Non-pigmented ciliary epithelial cell (primary cell): ENCODE measurements at places on chromosomes 3 and 15.

GRCh38 chr3:66427951-66428474 is 72.8 kb downstream of the LRIG1 start:
- DNase-seq: no peak

- DNase-seq: no peak
Measured at GRCh38 chr3:42080453-42080872, 10.7 kb upstream of the TRAK1 start.

DNA sequence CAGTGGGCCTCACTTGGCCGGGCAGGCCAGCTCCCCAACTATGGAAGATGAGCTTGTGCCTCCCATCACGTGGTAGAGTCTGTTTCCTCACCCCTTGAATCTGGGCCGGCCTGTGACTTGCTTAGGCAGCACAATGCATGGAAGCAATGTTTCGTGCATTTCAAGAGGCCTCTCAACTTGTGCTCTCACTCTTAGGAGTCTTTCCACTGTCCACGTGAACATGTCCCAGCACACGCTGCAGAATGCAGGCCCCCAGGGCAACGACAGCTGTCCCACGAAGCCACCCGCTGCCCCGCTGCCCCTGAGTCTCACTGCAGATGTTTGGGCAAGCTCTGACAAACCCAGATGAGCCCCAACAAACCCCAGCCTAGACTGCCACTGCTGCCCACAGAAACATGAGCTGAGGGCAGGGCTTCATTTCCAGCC is 27.2 kb upstream of the SLC41A3 start:
- DNase-seq: no peak

GRCh38 chr3:157549498-157549897 is 46.3 kb upstream of the VEPH1 start:
- no peak for DNase-seq

DNA sequence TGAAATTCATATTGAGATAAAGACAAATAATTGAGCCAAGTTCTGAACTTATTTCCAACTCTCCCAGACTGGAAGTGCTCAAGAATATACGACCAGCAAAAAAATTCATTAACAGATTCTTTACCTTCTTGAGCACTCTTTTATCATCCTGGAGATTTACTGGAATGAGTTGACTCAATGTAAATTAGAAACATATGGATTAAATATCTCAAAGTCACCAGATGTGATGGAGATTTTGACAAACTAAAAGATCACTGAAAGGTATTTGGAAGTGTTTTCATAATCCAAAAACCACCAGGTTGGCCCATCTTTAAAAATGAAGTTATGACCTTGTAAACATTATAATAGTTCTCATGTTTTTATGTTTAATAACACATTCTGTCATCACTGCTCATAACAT is 433.2 kb upstream of the RASGRP1 start:
- no peak for DNase-seq

DNA sequence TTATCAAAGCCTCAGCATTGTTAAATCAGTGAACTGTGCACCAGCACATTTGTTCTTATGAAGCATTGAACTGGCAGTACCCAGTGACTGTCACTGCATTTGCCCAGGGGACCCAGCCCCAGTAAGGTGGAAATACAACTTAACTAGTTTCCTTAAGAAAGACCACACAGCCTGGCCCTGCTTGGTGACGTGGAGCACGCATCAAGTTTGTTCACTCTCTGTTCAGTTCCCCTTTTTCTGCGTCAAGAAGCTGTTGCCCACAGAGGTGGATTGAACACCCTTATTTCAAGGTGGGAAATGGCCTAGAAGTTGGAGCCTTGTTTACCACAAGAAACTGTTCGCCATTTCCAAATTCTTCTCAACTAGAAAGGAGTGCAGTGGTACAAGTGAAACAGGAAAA is 69.9 kb upstream of the AGBL1 start:
- no peak for DNase-seq

DNA sequence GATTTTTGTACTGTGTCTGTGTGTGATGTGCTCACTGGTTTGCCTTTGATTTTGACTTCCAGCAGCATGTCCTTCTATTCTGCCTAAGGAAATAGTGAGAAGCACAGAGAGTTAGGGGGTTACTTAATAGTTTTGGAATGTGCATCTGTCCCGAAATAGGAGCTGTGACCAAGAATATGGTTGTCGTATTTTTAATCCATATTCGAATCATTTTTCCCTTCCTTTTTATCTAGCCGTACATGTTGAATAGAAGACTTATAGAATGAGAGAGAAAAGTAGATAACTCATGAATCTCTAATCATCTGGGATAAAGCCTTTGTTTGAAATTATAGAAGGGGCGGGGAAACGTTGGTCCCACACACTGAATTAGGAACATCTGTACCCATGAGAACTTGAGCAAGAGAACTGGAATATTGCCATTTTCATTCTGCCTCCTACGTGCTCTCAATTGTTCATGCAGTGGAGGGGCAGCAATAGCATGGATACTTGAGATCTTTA is 23.6 kb downstream of the CRTC3 start:
- DNase-seq: peak; percentile 55

- DNase-seq: no peak
Measured at GRCh38 chr3:59444294-59444671, 394.5 kb upstream of the CFAP20DC start.

DNA sequence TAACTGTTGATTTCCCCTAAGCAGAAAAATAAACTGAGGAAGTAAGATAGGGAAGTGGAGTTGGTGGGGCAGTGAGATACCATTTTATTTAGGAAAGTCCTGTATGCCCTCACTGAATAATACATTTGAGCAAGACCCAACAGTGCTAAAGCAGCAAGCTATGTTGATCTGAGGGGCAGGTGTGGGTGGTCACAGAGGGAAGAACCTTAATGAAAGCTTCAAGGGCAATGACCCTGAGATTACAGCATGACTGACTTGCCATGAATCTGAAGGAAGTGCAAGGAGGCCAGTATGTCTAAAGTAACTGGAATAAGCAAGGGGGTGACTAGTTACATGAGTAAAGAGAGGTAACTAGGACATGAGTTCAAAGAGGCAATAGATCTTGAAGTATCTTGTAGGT is 159.5 kb downstream of the CD47 start:
- DNase-seq: no peak

- no peak for DNase-seq
Measured at GRCh38 chr3:127151251-127151564, 41.7 kb upstream of the PRR23E start.

- no peak for DNase-seq
Measured at GRCh38 chr3:140224307-140224706, 289.3 kb downstream of the CLSTN2 start.

DNA sequence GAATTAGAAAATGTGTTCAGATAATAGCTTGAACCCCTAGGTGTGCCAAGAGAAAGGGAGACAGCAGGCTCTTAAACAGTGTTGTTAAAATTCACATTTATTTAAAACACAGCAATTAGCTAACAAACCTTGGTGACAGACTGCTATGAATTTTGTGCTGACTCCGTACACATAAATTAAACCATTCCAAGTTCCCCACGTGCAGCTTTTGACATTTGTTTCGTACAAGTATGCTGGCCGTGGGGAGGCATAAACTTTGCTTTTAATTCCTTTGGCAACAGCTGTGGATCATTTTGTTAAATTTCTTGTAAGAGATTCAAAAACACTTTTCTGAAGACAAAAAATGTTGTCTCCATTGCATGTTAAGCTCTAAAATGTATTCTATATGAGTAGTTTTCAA is 465.3 kb downstream of the FGF12 start:
- no peak for DNase-seq

DNA sequence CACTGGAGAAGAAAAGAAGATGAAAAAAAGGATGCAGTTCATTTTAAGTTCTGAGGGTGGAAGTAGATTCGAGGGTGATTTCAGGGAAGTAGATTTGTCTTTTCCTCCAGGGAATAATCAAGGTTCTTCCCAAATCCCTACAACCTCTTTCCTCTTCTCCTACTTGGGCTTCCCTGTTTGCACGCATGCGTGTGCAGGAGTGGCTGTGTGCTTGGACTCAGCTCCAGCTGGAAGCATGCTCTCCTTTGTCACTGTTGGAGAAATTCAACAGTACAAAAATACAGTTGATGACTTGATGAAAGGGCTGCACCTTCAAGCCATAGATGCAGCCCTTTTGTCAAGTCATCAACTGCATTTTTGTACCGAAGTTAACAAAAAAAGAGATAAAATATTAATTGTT is 3.8 kb downstream of the OR5K2 start:
- no peak for DNase-seq

GRCh38 chr3:128262457-128262856 is 109.2 kb downstream of the EEFSEC start:
- DNase-seq: no peak

- DNase-seq: no peak
Measured at GRCh38 chr15:88839146-88839545, 35.9 kb downstream of the ACAN start.

DNA sequence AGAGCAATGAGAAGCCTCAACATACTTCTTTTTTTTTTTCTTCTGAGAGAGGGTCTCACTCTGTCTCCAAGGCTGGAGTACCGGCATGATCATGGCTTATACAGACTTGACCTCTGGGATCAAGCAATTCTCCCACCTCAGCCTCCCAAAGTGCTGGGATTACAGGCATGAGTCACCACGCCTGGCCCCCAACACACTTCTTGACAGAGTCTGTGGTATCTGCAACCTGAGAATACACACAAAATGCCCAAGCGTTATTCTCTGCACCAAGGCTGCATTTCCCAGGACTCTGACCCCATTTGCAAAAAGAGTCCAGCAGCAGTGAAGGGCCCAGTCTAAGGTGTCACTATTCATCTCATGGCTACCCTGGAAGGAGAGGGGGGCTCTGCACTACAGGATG is 42.7 kb upstream of the BLM start:
- DNase-seq: no peak

- DNase-seq: no peak
Measured at GRCh38 chr3:45165497-45166283, 19.5 kb upstream of the CDCP1 start.

DNA sequence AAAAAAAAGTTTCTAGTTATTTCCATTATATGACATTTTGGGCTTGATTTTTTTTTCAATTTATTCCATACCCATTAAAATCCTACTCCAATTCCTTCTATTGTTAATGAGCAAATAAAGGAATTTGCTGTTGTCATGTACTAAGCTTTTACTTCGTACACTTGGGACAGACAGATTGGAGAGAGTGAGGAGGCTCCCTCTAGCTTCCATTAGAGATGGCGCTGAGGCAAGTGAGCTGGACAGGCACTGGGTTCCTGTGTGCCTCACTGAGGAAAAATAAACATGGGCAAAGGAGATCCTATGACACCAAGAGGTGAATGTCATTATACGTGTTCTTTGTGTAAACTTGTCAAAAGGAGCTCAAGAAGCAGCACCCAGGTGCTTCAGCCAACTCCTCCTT is 441.1 kb upstream of the MDFIC2 start:
- DNase-seq: no peak

GRCh38 chr3:101195951-101196713 is 124.2 kb downstream of the IMPG2 start:
- no peak for DNase-seq

DNA sequence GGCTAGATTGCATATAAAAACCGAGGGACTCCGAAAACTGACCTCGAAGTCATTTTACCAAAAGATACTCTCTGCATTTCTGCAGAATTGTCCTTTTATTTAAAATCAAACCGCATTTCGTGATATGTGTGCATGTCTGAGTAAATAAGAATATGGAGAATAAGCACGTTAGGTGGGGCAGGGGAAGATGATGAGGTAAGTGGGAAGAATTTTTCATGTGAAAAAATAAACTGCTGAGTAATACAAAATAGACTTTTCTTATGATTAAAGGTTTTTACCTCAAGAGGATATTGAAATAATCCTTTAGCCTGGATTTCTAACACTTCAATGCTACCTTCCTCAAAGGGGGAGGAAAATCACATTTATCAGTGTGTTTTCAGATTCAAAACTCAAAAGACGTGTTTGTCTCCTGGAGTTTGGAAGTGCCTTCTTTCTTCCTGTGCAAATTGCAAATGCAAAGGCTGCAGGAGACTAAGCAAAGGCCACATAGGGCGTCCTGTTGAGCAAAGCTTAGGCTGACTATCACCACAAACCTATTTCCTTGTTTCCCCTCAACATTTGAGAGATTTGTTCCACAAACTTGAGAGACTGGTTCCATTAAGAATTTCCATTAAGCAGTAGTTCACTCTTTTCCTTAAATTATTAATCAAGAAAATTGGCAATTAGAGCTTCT is 813.5 kb downstream of the MCTP2 start:
- no peak for DNase-seq

- DNase-seq: no peak
Measured at GRCh38 chr3:116037954-116038911, 407.1 kb downstream of the LSAMP start.

- no peak for DNase-seq
Measured at GRCh38 chr3:28575746-28576613, 227.4 kb upstream of the AZI2 start.

- peak; percentile 35 for DNase-seq
Measured at GRCh38 chr15:72722071-72722696, 36.2 kb downstream of the BBS4 start.

GRCh38 chr3:3074551-3075257 is 35.5 kb downstream of the IL5RA start:
- no peak for DNase-seq

- no peak for DNase-seq
Measured at GRCh38 chr15:75649848-75650247, 2.1 kb downstream of the SNX33 start.

DNA sequence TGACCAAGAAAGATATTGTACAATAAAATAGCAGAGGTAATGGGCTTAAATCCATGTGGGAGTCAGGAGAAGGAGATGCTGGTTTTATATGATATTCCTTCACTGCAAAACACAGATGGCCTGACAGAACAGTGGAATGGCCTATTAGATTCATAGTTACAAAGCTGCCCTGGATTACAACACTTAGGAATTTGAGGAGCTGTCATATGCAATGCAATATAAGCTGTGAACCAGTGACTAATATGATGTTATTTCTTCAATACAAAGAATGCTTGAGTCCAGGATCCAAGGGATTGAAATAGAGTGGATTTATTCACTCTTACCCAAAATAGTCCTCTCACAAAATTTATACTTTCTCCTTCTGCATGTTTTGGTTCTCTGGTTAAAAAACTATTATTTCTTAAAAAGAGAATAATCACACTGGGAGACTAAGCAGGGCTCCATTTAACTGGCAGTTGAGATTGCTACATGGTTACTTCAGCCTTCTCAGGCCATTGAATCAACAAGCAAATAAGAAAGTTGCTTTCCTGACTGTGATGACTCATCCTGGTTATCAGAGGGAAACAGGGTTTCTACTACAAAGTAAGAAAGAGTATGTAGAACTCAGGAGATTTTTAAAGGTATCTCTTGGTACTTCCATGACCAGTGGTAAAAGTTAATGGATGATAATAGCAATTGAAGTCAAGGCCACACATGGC is 79.8 kb upstream of the ZPLD1 start:
- peak; percentile 34 for DNase-seq
